ENCODE measurements at places on chromosomes 12 and 14.

DNA sequence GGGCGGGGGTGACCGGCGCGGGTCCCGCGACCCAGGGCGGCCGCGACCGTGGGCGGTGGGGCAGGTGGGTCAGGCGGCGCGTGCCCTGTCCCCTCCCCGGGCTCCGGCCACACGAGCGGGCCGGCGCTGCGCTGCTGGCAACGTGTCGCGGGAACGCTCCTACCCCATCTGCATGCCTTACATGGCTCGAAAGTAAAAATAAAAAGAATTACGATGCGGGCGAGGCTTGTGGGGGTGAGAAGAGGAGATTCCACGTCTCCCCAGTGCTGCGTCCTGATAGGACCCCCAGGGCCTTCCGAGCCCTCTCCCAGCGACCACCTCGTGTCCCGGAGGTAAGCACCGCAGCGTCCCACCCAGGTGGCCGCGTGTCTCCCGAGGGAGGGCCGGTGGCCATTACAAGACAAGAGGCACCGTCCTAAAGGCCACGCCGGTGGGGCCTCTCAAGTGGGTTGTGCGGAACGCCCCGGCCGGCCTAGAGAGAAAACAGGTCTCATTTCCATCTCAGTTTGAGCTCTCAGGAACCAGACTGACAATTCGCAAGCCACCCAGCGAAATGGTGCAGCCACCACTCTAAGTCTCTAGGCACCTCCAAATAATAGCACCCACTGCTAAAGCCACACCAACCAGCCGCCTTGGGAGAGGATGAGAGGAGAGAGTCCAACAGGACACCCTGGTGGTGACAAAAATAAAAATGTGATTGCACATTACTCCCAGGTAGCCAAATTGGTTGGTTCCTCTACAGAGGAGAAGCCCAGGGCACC, 612 bp upstream of the FOXN3 start:
- DNase-seq, result peak; percentile 57
- peaks cover 8% of the 10 kb centered on the region for H3K4me1 ChIP-seq
- H3K27ac ChIP-seq, result peak overlapping the region; percentile 70

DNA sequence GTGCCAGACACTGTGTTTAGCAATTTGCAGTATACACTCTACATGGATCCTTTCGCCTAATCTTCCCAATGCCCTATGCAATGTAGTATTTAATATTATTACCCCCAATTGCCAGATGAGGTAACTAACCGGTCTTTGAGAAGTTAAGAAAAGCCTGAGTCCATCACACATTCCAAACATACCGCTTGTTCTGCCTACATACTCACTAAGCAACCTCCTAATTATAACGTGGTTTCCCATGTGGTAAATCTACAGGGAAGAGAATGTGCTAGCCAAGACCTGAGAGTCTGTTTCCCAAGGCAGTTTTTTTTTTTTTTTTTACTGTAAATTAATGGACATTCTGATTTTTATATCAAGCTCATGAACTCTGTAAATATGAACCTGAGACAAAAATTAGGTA, 37.2 kb downstream of the ATP2B1 start:
- DNase-seq, result peak; percentile 91
- no peak overlapping the region for H3K4me3 ChIP-seq
- H3K36me3 ChIP-seq, result no peaks in the 10 kb centered on the region
- H3K27me3 ChIP-seq, result no peaks in the 10 kb centered on the region
- H3K4me1 ChIP-seq, result no peaks in the 10 kb centered on the region

GRCh38 chr14:38948576-38948975, 154.5 kb downstream of the SEC23A start:
- H3K4me1 ChIP-seq, result no peaks in the 10 kb centered on the region
- H3K4me3 ChIP-seq, result no peak overlapping the region
- no peaks in the 10 kb centered on the region for H3K27me3 ChIP-seq
- no peak for DNase-seq
- H3K27ac ChIP-seq, result no peak overlapping the region

DNA sequence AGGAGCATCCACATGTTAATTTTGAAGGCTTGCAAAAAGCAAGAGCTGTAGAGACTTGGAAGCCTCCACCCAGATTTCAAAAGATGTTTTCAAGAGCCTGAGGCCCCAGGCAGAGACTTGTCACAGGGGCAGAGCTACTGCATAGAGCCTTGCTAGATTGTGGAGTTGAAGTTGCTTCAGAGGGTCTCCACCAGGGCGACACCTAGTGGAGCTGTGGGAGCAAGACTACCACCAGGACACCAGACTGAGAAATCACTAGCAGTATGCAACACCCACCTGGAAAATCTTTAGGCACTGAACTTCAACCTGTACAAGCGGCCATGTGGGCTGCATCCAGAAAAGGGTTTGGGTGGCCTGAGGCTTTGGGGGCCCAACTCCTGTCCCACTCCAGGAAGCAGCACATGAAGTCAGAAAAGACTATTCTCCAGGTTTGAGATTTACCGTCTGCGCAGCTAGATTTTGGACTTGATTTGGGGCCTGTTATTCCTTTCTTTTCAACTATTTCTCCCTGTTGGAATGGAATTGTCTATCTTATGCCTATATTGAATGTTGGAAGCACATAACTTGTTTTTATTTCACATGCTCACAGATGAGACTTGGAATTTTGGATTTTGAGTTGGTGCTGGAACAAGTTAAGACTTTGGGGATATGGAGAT, 508.6 kb downstream of the FLRT2 start:
- no peaks in the 10 kb centered on the region for H3K4me1 ChIP-seq
- no peaks in the 10 kb centered on the region for H3K36me3 ChIP-seq
- no peak overlapping the region for H3K4me3 ChIP-seq
- no peak overlapping the region for H3K27ac ChIP-seq
- DNase-seq, result peak; percentile 71
- no peaks in the 10 kb centered on the region for H3K27me3 ChIP-seq

- H3K4me1 ChIP-seq, result peaks cover 5% of the 10 kb centered on the region
- H3K4me3 ChIP-seq, result no peak within 1 kb of the TSS
- H3K36me3 ChIP-seq, result no peaks in the 10 kb centered on the region
- no peak within 1 kb of the TSS for H3K27ac ChIP-seq
- DNase-seq, result no peak
Observed at GRCh38 chr12:57479376-57480115, at the start of gene ARHGAP9. Gene ARHGAP9, minus strand, starts transcription at chr12:57479866. Its CDS starts 460 bp downstream, at chr12:57479406.

DNA sequence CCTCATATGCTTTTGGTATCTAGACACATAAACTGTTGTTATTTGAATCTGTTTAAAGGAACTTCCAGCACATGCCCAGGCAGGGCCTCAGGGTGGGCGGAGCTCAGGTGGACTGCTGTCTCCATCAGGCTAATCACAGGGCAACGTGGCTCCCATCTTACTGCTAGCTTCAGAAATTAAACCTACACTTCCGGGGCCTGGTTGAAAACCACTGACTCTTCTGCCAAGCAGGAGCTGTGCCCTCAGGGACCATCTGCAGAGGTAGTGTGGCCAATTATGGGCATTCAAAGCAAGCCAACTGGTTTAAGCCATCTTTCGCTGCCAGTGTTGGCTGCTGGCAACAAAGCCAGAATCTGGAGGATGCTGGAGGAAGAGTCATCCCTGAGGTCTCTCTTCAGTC, 97.5 kb downstream of the TMX1 start:
- DNase-seq, result no peak
- H3K27me3 ChIP-seq, result no peaks in the 10 kb centered on the region
- H3K4me3 ChIP-seq, result no peak overlapping the region
- peaks cover 4% of the 10 kb centered on the region for H3K4me1 ChIP-seq
- H3K27ac ChIP-seq, result no peak overlapping the region

GRCh38 chr14:41623736-41624135, 17.1 kb downstream of the LRFN5 start:
- H3K36me3 ChIP-seq, result no peaks in the 10 kb centered on the region
- no peaks in the 10 kb centered on the region for H3K4me1 ChIP-seq
- no peaks in the 10 kb centered on the region for H3K27me3 ChIP-seq
- no peak overlapping the region for H3K4me3 ChIP-seq
- H3K27ac ChIP-seq, result no peak overlapping the region

Data from fibroblast of lung (primary cell).